ENCODE measurements at places on chromosomes 7 and 10. TPM values are rescaled to one million over a fixed set of nuclear protein-coding genes. Genes with fewer than 3 reads are reported as not detected.

DNA sequence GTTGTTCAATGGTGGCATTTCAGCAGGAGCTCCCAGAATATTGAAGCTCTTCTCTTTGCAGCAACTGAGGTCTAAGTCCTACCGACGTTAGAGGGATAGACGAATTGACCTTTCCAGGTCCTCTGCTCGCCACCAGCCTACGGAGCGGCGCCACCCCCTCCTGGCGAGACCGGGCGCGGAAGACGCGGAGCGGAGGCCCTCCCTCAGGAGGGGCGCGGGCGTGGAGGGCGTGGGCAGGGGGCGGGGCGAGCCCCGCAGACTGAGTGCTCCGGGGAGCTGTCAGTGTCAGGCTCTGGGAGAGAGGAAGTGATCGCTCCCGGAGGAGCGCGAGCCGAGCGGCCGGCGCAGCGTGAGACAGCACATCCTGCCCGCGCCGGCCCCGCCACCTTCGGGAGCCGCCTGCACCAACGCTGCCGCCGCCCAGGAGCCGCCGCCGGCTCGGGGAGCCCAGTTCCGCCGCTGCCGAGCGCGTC, at the start of gene DYNC1I1:
TSS of gene DYNC1I1 (plus strand) at position 257 of the 473 bp plus-strand sequence. CDS start 32,176 bp downstream, outside the sequence.
- H3K4me1 ChIP-seq = no peaks in the 10 kb centered on the region
- H3K27me3 ChIP-seq = no peaks in the 10 kb centered on the region
- peak within 1 kb of the TSS; percentile 57 for H3K27ac ChIP-seq

DNA sequence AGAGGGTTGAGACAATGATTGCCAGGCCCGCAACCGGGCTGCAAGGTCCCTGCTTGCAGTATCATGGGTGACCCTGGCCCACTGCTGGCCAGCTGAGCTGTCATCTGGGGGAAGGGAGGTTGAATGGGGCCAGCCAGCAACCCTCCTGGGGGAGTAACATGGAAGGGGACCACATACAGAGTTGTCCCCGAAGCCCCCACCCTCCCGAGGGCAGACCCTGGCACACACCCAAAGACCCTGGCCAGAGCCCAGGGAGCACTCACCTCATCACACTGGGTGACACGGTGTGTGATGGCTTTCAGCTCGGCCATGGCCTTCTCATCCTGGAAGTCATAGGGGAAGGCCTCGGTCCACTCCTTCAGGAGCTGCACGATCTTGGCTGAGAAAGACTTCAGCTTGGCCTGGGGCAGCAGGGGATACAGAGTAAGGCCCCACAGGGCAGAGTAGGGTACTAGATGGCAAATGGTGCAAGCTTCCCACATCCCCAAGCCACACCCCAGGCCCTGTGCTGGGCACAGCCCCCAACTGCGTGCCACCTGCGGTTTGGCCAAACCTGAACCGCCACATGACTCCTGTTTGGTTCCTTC, 63.4 kb downstream of the CSGALNACT2 start:
- no peak overlapping the region for H3K4me3 ChIP-seq

Gene ELFN1
- 2.0 TPM for total RNA-seq

DNA sequence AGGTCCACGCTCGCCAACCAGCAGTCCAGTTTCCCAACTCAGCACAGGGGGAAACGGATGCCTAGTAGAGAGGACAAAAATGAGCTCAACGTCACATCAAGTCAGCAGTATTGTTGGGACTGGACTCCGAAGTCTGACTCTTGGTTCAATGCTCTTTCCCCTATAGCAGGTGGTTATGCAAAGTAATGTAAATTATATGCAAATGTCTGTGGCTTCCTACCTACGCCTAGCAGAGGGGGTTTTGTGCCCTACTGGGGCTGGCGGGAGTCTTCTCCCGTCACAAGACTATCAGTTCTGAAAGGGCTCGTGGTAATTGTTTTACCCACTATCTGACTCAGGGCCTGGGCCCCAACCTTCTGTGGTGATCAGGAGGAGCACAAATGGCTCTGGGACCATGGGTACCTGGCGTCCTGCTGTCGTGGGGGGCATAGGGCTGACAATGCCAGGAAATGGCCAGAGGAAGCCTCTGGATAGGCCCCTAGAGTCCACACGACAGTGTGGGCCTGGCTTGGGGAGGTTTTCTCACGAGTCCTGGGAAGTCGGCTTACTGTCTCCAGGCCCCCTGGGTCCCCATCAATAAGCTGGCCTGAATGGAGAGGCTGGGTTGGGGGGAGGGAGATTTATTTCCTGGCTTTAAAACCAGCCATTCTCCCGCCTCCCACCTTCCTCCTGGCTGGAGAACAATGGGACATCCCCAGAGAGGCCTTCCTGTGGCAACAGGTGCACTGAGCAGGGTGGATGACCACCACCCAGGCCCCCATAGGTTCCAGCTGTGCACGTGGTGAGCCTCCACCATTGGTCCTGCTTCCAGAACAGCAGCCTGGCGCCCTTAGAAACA, 41.8 kb downstream of the UNC5B start:
- H3K4me1 ChIP-seq = peaks cover 4% of the 10 kb centered on the region
- no peaks in the 10 kb centered on the region for H3K27me3 ChIP-seq
- no peak overlapping the region for H3K27ac ChIP-seq
- no peak overlapping the region for H3K4me3 ChIP-seq
- no peaks in the 10 kb centered on the region for H3K36me3 ChIP-seq

Gene GPNMB
- total RNA-seq = 49.9 TPM

GRCh38 chr10:103498936-103499638, 5.6 kb downstream of the NEURL1 start:
- H3K27me3 ChIP-seq = peaks cover 7% of the 10 kb centered on the region
- no peak overlapping the region for H3K4me3 ChIP-seq
- no peaks in the 10 kb centered on the region for H3K36me3 ChIP-seq
- H3K4me1 ChIP-seq = no peaks in the 10 kb centered on the region
- H3K27ac ChIP-seq = no peak overlapping the region

Gene NEBL
- total RNA-seq = 22.5 TPM

DNA sequence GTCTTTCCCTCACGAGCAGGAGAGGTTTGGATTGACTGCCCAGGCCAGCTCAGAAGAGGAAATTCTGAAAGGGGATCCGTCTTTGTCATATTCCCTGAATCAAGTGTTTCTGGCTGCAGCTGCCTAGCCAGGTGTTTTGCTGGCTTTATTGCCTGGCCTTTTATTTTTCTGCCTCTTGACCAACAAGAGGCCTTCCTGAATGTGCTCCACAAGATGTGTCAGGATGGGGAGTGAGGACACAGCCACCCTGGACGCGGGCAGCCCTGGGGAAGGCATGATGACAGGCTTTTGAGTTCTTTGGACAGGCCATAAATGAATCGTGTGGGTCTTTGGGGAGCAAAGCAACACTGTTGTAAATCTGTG, 163.6 kb downstream of the CAMK1D start:
- no peak overlapping the region for H3K27ac ChIP-seq
- H3K4me1 ChIP-seq = no peaks in the 10 kb centered on the region

Gene CALCR
- total RNA-seq = 0.45 TPM

Gene HEPACAM2
- 0.41 TPM for total RNA-seq

Gene ABHD11
- total RNA-seq = 55.2 TPM

DNA sequence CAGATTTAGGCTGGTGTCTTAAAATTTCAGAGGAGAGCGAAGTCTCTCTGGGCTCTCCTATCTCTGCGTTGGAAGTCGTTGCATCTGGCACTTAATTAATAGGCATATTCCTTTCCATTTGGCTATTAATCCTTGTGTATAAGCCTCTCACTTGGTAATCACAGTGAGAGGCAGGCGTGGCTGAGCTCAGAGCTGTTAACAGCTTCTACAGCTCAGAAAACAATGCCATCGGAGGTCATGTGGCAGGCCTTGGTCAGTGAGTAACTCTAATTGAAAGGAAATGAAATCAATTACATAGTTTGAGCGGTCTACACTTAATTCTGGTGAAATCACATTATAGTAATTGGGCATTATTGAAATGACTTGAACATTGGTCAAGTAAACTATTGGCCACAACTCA, 135.1 kb downstream of the DPY19L1 start:
- H3K4me3 ChIP-seq = no peak overlapping the region
- DNase-seq = no peak
- no peaks in the 10 kb centered on the region for H3K36me3 ChIP-seq
- no peaks in the 10 kb centered on the region for H3K4me1 ChIP-seq
- H3K27ac ChIP-seq = no peak overlapping the region
- no peaks in the 10 kb centered on the region for H3K27me3 ChIP-seq

DNA sequence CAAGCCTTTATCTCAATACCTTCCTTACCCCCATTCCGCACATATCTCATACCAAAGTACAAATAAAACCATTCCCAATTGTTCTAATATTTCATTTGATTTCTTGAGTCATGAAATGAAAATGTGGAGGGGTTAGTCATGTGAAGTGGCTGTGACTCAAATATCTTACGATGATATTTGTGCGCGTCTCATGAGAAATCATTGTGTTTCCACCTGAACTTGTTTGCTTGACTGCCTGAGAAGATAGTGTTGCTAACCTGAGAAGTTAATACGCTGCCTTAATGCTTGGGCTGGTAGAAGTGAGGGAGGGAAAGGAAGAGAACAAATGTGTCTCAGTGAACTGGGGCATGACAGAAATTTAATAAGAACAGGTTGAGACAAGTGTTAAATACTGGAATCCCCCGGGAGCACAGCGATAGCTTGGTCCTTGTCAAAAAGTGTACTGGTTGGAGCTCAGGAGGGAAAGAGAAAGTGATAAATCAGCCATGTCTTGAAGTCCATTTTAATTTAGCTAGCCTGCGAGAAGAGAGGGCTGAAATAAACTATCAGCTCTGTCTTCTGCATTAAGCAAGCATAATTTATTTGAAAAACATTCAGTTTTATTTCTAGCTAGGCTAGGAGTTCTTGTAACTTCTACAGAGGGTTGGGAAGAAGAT, 7.2 kb upstream of the EPHA1 start:
- H3K36me3 ChIP-seq = no peaks in the 10 kb centered on the region
- H3K4me3 ChIP-seq = peak overlapping the region; percentile 0
- no peak for DNase-seq

DNA sequence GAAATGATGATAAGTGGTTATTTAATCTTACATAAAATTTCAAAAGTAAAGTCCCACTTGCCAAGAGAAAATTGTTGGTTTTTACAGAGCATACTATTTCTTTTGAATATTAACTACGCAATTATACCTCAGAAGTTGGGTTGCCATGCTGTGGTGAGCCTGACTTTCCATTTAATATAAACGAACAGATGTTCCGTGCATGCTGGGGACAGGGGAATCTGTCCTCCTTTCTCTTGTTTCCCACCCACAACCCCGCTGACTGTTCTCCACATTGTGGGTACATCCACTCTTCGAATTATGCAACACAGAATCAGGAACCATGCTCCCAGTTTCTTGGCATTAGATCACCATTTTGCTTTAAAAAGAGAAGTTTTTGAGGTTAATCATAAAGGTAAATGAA, 29.2 kb upstream of the RTKN2 start:
- no peaks in the 10 kb centered on the region for H3K4me1 ChIP-seq
- DNase-seq = no peak
- H3K27me3 ChIP-seq = no peaks in the 10 kb centered on the region
- H3K4me3 ChIP-seq = no peak overlapping the region
- H3K27ac ChIP-seq = no peak overlapping the region

GRCh38 chr10:101974091-101974971, 81.6 kb downstream of the ARMH3 start:
- H3K27ac ChIP-seq = peak overlapping the region; percentile 34
- no peak overlapping the region for H3K4me3 ChIP-seq

Gene FGFR2
- 78.5 TPM for total RNA-seq

Gene MNX1
- total RNA-seq = 2.2 TPM

GRCh38 chr10:25582961-25583360, 351.1 kb upstream of the MYO3A start:
- H3K4me1 ChIP-seq = no peaks in the 10 kb centered on the region
- no peak overlapping the region for H3K4me3 ChIP-seq
- no peak overlapping the region for H3K27ac ChIP-seq
- H3K36me3 ChIP-seq = no peaks in the 10 kb centered on the region
- H3K27me3 ChIP-seq = no peaks in the 10 kb centered on the region

Gene PARD3
- total RNA-seq = 32.0 TPM

- H3K27me3 ChIP-seq = no peaks in the 10 kb centered on the region
- no peaks in the 10 kb centered on the region for H3K4me1 ChIP-seq
Measured at GRCh38 chr7:110209884-110210283, 881.0 kb upstream of the LRRN3 start.

GRCh38 chr7:55099066-55099820, 80.4 kb downstream of the EGFR start:
- H3K4me1 ChIP-seq = peaks cover 6% of the 10 kb centered on the region
- no peak overlapping the region for H3K27ac ChIP-seq
- no peaks in the 10 kb centered on the region for H3K36me3 ChIP-seq

GRCh38 chr7:20227291-20227795, 10.2 kb upstream of the MACC1 start:
- no peak for DNase-seq
- no peaks in the 10 kb centered on the region for H3K27me3 ChIP-seq
- H3K4me3 ChIP-seq = no peak overlapping the region

GRCh38 chr10:114245121-114245791, 6.2 kb downstream of the VWA2 start:
- no peaks in the 10 kb centered on the region for H3K4me1 ChIP-seq
- H3K4me3 ChIP-seq = no peak overlapping the region
- peak overlapping the region; percentile 10 for H3K27ac ChIP-seq
- peak; percentile 72 for DNase-seq

GRCh38 chr7:28979776-28980175, 21.6 kb upstream of the TRIL start:
- no peaks in the 10 kb centered on the region for H3K36me3 ChIP-seq
- no peak overlapping the region for H3K4me3 ChIP-seq
- H3K4me1 ChIP-seq = no peaks in the 10 kb centered on the region
- H3K27ac ChIP-seq = no peak overlapping the region
- DNase-seq = no peak
- no peaks in the 10 kb centered on the region for H3K27me3 ChIP-seq

- H3K36me3 ChIP-seq = no peaks in the 10 kb centered on the region
- no peaks in the 10 kb centered on the region for H3K27me3 ChIP-seq
- peak within 1 kb of the TSS; percentile 96 for H3K27ac ChIP-seq
- H3K4me3 ChIP-seq = peak within 1 kb of the TSS; percentile 70
- DNase-seq = peak; percentile 71
Measured at GRCh38 chr10:104337985-104338735, at the start of gene ITPRIP. ITPRIP (minus strand) TSS chr10:104338465; CDS start chr10:104316051, 22,414 bp downstream.

DNA sequence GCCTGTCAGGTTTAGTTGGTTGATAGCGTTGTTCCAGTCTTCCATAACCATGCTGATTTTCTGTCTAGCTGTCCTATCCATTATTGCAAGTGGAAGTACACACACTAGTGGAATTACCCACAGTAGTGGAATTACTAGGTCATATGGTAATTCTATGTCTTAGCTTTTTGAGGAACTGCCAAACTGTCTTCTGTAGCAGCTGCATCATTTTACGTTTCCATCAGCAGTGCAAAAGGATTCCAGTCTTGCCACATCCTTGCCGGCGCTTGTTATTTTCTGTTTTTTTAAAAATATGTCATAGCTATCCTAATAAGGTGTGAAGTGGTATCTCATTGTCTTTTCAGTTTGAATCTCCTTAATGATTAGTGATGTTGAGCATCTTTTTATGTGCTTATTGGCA, 17.2 kb upstream of the RHBDD2 start:
- H3K36me3 ChIP-seq = no peaks in the 10 kb centered on the region
- H3K4me1 ChIP-seq = no peaks in the 10 kb centered on the region
- no peaks in the 10 kb centered on the region for H3K27me3 ChIP-seq
- H3K27ac ChIP-seq = no peak overlapping the region
- no peak for DNase-seq

Data from prostate gland (tissue), 2 donors.